ENCODE measurements at places on chromosomes 12 and 14.

DNA sequence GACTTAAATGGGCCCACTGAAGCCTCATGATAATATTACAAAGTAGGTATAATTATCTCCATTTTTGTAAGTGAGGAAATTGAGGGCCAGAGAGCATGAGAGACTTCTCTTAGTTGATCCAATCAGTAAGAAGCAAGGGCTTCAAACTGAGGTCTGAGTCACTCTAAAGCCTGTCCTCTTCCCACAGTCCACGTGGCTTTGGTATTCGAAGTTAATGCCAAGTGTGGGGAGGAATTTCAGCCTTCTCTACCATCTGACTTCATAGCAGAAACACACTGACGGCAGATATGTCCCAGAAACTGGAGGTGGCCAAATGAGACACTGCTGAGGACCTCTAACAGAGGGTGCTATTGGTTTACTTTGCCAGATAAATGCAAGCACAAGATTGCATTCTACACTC lies 114.4 kb upstream of the OVCH1 start:
- no peak for DNase-seq

DNA sequence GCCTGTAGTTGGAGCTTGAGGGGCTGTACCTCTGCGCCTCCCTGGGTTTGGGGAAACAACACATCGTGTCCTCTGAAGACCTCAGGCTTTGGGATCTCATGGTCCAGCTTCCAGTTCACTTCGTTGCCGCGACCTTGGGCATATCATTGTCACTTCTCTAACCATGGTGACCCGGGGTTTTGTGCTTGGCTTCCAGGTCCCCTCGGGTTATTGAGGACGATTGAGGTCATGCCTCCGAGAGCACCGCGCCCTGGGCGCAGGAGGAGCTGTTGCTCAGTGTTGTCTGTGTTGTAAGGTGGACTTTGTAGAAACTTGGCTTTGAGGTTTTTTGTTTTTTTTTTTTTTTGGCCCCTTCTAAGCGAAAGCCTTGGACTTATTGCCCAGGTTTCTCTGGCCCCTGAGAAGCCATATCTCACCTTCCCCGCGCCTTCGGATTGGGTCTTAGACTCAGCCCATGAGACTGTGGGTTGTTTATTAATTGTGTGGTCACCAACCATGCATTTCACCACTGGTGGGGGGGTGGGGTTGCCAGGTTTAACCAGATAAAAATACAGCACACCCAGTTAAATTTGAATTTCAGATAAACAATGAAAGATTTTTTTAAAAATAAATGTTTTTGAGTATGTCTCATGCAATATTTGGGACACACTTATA lies 2.6 kb downstream of the BCL7A start:
- no peak for DNase-seq

DNA sequence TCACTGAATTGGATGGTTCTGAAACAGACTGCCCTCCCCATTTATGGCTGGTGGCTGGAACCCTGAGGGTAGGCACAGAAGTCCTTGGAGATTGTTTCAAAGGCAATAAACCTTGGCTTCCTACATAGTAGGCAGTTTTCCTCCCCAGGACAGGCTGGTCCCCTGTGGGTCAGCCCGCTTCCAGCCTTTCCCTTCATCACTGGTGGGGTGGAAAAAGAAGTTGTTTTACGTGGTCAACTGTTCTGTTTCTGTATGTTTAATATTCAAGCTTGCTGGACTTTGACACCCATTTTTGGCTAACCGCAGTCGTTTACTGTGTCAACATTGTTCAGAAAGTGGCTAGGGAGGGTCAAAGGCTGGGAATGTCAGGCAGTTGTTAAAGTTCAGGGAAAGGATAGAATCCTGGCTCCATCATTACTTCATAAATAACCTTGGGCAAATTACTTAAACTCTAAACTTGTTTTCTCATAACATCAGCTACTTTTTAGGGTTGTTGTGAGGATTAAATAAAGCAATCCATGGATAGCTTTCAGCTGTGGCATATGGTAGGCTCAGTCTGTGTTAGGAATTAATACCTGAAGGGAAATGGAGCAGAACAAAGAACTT lies 2.4 kb downstream of the KLHDC2 start:
- DNase-seq: no peak

DNA sequence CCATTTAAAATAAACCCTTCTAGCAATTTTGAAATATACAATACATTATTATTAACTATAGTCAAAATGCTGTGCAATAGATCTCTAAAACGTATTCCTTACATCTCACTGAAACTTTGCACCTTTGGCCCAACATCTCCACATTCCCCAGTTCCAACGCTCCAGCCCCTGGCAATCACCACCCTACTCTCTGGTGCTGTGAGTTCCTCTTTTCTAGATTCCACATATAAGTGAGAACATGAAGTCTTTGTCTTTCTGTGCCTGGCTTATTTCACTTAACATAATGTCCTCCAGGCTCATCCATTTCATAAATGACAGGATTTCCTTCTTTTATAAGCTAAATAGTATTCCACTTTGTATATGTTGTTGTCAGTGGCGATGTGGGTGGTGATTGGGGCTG lies 194.7 kb upstream of the RTL1 start:
- DNase-seq: no peak

- no peak for DNase-seq
Measured at GRCh38 chr14:26323869-26324268, 274.0 kb downstream of the NOVA1 start.

- DNase-seq: no peak
Measured at GRCh38 chr12:108840605-108841332, 16.6 kb downstream of the SSH1 start.

GRCh38 chr12:67501362-67501761 lies 147.2 kb upstream of the DYRK2 start:
- DNase-seq: no peak

GRCh38 chr14:66117600-66117999 lies 368.6 kb upstream of the CCDC196 start:
- DNase-seq: no peak

Measured in activated T-helper 1 cell treated with Interleukin-2 at 50 U/mL for 16 hours (primary cell).